ENCODE measurements at places on chromosomes 2 and 18.

DNA sequence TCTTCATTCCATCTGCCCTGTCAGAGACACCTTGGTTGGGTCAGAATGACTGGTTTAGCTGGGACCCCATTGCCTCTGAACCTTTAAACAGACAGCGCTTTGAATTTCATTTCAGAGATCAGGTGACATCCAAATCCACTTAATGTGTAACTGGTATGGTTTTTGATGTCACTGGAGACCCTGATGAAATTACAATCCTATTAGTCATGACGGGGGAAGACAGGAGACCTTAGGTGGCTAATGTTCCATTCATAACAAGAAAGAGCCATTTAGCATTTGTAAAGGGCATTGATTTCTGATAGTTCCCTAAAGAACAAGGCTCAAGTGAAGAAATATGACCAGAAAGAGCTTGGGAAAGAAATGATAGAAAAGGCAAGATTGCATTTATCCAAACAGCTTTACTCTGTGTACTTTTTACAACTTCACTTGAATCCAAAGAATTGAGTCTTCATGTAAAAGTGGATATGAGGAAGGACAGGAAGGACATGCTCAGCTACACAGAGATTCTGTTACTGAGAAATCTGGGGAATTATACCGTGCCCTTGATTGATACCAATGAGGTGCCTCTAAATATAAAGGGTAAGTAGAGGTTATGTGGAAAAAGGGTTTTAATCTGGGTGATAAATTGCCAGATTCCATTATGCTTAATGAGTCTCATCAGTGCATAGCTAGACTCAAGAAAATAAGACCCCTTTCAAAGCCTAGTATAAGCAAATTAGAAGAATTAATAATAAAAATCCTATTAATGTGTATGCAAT, 198.2 kb downstream of the NCKAP5 start:
- DNase-seq: no peak

DNA sequence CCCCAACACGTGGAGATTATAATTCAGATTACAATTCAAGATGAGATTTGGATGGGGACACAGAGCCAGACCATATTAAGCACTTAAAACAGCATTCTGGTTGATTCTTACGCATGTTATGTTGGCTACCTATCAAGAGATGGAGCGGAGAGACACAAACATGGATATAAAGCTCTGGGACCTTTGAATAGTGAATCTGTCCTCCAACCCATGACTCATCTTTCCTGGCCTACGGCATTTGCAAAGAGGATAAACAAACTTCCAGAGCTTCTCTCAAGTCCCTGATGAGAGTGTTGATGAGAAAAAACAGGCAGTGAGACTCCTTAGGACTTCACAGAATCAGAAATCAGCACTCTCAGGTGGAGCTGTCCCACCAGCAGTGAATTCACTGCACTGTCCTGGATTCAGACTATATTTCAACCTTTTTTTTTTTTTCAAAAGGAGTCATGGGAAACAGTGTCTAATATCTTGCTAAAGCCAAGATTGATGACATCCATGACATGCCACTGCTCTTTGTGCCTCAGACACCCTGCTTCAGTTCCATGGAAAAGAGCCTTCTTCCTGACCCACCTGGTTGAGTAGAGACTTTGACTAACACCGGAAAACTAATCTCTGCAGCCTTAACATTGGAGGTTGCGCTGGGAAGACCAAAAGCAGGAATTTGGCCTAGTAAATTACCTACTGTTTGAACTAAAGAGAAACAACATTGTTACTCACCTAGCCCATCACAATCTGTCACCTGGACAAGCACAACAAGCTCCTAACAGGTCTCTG, 62.1 kb upstream of the NPAS2 start:
- peak; percentile 61 for DNase-seq

DNA sequence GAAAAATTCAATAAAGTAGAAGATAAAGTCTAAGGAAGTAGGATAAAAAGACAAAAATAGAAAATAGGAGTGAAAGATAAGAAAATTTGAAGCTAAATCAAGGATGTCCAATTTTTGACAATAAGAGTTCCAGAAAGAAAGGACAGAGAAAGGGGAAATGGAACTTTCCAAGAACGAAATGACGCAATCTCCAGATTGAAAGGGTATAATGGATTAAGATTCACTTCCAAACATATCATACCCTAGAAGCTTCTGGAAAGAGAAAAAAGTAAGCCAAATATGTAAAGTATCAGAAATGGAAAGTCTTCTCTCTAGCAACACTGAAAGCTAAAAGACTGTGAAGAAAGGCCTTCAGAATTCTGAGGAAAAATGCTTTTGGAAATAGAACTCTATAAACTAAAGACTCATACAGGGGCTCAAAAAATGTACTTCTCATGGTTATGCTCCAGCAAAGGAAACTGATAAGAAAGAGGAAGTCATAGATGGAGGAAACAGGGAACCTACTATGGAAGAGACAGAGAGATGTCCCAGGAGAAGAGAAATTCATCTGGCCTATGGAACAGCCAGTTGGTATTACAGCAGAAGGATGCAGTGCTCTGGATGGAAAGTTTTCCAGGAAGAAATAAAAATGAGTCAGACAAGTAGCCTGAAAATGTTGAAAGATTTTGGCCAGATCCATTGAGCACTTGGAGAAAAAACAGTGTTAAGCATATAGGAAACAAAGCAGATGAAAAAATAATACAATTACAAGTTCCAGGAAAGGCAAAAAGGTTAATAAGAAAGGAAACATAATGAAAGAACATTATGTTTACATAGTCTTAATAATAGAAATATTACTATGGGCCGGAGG, 20.1 kb downstream of the CASP8 start:
- no peak for DNase-seq

- DNase-seq: no peak
Measured at GRCh38 chr2:237744613-237745249, 53.8 kb upstream of the RBM44 start.

GRCh38 chr2:8479298-8479697, 202.6 kb upstream of the ID2 start:
- DNase-seq: no peak

DNA sequence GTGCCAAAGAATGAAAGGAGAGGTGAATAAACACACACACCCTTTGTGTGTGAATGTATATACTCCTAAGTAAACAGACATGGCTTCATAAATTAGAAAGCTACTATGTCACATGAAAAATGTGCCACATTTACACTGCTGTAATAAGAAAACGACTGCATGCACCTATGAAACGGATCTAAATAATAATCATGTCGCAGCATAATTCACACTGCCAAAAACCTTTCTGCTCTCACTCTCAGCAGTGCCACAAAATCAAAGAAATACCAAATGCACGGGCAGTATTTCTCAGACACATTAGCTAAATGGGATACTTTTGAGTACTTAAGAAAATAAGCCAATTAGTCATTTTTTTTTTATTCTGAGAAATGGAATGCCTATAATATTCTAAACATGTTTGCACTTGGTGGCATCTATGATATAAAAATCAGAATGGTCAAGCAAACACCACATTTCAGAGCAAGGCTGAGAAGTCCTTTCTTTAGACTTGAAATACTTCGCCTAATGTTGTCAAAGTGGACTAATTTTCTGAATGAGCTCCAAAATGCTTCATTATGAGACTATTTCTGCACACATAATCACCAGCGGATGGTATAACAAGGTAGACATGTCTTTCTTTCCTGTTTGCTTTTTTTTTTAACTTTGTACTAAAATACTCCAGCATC, 6.6 kb downstream of the BCL11A start:
- no peak for DNase-seq

- DNase-seq: no peak
Measured at GRCh38 chr2:109674894-109675534, 60.9 kb downstream of the SOWAHC start.

DNA sequence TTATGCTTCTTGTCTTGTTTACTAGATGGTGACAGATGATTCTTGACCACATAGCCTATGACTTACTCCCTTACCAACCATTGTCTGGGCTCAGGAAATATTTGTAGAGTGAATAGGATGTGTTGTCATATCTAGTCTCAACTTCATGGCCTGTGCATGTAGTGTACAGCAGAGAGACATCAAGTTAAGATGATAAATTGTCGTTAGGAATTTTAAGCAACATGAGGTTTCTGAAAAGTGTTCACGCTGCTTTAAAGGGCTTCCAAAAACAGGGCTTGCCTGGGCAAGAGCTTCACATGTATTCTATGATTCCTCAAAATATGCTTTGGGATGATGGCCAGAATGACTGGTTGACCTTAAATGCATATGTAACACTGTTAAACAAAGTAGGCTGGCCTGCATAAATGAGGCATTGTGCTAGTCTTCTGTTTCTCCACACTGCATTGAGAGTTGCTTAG, 424.0 kb downstream of the RND3 start:
- DNase-seq: no peak

- no peak for DNase-seq
Measured at GRCh38 chr2:240435948-240436682, 652 bp downstream of the GPC1 start.

GRCh38 chr2:3131636-3132326, 245.8 kb downstream of the EIPR1 start:
- DNase-seq: no peak

- no peak for DNase-seq
Measured at GRCh38 chr2:142061733-142062132, 69.1 kb downstream of the LRP1B start.

DNA sequence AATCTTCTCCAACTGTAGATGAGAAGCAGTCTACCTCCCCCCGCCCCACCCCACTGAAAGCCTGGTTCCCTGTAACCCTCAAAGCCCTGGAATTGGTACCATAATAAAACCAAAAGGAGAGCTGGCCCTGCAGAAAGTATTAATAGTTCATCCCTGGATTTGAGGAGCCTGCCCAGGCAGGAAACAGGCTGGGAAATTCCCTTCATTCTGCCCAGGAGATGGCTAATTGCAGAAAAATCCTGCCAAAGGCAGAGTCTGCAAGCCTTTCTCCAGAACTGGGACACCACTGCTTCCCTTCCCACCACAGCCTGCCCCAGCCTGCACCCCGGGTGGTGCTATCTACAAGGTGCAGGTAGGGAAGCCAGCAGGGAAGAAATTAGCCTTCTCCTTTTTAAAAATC, 16.3 kb downstream of the GKN2 start:
- DNase-seq: no peak

DNA sequence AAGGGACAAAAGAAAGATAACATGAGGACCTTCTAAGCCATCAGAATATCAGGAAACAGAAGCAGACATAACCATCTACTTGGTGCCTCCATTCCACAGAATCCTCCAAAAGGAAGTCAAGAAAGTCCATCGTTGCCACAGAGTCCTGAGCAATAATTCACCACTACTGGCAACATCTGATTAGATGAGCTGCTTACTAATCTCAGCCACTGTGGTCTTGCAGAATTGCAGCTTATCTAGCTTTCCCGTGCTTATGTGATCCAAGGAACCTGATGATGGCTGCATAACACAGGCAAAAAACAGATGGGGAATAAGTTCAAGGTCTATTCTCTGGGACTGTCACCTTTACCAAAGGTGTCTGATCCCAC, 278.5 kb downstream of the AFF3 start:
- no peak for DNase-seq

DNA sequence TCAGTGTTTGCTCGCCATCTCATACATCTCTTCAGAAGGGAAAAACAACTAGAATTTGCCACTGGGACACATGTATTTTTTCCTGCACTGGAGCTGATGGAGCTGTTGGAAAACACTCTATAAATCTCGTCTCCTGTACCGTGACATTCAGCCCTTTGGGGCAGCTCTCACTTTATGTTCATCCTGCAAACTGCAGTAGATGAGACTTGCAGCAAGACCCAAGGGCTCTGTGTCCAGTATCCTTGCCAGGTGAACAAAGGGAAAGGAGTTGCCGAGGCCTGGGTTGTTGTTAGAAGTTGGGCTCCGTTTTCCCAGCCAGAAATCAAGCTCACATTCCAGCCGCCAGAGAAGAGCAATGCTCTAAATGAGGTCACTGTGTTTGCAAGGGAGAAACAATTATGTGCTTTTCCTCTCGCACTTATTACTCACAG, 285.1 kb downstream of the SLC4A3 start:
- no peak for DNase-seq

- DNase-seq: no peak
Measured at GRCh38 chr18:2395427-2396161, 175.7 kb downstream of the METTL4 start.

DNA sequence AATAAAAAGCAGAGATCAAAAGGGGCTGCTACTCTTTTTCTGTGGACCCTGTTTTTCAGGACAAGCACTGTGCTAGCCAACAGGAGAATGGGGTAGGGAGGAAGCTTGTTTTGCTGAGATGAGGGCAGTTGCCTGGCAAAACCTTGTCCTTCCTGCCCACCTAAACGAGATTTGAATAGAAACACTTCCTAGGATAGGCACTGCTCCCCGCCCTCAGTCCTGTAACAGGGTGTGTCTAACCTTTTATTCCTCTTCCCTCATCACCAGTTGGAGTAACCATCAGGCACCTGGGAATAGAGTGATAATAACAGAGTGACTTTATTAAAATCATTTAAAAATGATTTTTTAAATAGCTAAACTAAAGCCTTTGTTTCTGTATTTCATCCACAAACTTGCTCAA, 368.8 kb downstream of the LNPK start:
- no peak for DNase-seq

GRCh38 chr18:4581966-4582365, 126.9 kb upstream of the DLGAP1 start:
- no peak for DNase-seq

DNA sequence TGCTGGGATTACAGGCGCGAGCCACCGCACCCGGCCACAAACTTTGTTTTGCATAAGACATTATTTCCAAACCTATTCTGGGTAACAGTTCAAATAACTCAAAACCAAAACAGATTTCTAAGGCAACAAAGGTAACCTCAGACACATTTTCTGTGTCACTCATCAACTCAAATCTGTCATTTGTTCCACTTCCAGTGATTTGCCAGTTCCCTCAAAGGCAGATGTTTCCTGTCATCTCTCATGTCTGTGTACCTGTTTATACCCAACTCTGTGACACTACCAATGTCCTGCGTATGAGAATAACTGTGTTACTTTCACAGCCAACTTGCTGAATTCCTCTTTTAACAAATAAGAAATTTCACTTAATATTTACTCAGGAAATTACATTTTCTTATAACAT, 54.4 kb downstream of the SCN3A start:
- no peak for DNase-seq

DNA sequence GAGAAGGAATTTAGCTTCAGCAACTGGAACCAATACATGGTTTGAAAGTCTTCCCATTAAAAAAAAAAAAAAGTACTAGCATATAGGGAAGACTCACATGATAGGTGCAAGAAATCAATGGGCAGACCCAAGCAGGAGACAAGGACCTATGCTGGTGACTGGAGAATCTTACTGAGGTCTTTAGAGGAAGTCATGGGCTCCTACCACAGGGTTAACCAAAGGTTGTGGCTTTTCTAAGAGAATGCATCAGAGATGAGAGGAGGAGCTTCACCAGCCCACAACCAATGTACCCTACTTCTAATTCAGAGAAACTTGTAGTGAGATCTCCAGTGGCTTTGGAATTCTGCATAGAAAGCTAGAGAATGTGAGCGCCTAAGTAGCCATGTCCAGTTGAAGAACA, 207.4 kb downstream of the NCKAP5 start:
- DNase-seq: no peak

Data from SW 1271 (cell line).